ENCODE measurements at places on chromosomes 7 and 10.
A peak's percentile ranks its signal among the peaks of the same experiment; 100 is the strongest.

DNA sequence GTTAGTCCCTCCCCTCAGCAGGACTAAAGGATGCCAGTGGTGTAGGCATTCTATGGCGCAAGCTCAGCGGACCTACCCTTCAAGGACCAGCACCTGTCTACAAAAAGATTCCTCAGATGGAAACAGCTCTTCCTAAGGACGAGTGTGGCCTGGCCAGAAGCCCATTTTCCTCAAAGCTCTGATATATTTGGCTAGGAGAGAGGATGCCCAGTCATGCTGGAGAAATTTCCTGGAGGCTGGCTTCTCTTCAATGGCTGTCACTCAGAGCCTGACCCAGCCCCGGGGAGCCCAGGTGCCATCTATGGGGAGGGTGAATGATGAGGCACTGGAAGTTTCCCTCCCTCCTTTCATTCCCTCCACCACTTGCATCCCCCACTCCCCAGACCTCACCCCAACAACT is 111.5 kb downstream of the PLXNA4 start:
- no peak for DNase-seq

GRCh38 chr10:49621561-49621960 is 7.7 kb downstream of the CHAT start:
- no peak for DNase-seq

- no peak for DNase-seq
Measured at GRCh38 chr7:37186753-37187152, 261.9 kb downstream of the ELMO1 start.

DNA sequence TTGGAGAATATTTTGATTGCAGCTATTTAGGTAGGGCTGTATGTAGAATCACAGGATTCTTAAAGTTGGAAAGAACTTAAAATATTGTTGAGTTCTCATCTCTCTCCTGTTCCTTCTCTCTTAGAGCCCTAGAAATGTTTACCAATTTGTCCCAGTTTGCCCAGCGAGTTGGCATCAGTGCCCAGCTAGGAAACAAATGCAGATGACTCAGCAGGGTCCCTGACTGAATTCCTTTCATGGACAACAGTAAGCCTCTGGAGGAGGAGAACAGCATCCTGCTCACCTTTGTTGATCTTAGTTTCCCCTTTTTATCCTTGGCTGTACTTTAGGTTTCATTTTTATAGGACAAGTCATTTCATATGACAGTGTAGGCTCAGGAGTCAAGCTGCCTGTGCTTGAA is 89.3 kb downstream of the SEC23IP start:
- no peak for DNase-seq

GRCh38 chr10:78451592-78451991 is 417.9 kb downstream of the RPS24 start:
- peak; percentile 56 for DNase-seq

GRCh38 chr7:47999413-47999812 is 20.0 kb upstream of the HUS1 start:
- DNase-seq: no peak

- no peak for DNase-seq
Measured at GRCh38 chr7:105206985-105207384, 181.7 kb downstream of the SRPK2 start.

DNA sequence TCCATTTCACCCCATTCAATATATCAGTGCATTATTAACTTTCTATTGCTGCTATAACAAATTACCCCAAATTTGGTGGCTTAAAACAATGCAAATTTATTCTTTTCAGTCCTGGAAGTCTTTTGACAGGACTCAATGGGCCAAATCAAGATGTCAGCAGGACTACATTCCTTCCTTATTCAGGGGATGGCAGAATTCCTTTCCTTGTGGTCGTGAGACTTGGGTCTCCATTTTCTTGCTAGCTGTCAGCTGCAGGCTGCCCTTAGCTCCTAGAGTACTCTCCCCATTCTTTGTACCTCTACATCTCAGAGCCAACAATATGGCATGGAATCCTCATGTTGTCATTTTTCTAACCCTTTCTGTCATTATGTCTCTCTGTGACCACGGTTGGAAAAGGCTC is 310.6 kb downstream of the HDAC9 start:
- no peak for DNase-seq

GRCh38 chr7:69213878-69214277 is 384.4 kb upstream of the AUTS2 start:
- no peak for DNase-seq

DNA sequence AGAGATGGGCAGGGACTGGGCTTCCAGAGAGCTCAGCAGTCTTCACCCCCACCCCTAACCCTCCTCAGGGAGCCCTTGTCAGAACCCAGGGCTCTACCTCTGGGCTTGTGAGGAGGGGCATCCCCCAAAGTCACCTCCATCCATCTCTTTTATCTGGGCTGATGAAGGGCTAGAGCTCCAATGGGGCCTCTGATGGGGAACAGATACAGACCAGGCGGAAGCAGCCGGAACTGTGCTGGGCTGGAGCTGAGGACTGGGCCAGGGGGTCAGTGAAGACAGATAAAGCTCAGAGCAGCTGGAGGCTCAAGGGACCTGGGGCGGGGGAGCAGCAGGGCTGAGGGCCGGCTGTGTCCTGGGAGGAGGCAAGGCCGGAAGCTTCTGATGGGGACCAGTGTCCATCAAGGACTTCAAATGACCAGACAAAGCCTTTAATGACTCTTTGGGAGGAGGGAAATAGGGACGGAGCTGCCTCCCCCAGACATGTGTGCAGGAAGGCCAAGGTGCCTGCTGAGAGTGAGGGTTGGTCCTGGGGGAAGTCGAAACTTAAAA is 10.2 kb downstream of the KAZALD1 start:
- no peak for DNase-seq

DNA sequence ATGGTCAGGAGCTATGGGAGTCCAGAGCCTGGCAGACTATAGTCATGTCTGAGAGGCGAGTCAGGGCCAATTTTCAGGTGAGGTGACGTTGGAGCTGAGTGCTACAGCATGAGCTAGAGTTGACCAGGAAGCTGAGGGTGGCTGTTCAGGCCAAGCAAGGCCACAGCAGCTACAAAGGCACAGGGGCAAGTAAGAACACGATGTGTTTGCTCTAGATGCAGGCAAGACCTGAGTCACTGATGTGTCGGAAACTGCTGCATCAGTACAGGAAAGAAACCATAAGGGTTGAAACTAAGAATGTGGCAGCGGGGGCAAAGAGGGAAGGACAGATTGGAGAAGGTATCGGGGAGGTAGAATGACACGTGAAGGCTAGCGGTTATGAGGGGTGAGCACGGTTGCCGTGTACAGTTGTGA is 11.8 kb upstream of the RRP12 start:
- DNase-seq: no peak

DNA sequence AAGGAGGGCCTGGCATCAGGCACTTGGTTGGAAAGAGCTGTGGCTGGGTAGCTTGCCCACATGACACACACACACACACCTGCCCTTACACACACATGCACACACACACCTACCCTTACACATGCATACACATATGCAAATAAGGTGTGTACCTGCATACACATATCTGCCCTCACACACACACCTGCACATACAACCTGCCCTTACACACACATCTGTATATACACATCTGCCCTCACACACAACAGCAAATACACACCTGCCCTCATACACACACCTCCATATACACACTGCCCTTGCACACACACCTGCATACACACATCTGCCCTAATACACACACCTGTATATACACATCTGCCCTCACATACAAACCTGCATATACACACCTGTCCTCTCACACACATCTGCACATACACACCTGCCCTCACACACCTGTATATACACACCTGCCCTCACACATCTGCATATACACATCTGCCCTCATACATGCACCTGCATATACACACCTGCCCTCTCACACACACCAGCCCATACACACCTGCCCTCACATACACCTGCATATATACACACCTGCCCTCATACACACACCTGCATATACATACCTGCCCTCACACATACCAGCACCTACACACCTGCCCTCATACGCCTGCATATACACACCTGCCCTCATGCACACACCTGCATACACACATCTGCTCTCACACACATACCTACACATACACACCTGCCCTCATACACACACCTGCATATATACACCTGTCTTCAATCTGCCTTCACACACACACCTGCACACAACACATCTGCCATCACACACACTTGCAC is 82.9 kb downstream of the GRID1 start:
- no peak for DNase-seq

DNA sequence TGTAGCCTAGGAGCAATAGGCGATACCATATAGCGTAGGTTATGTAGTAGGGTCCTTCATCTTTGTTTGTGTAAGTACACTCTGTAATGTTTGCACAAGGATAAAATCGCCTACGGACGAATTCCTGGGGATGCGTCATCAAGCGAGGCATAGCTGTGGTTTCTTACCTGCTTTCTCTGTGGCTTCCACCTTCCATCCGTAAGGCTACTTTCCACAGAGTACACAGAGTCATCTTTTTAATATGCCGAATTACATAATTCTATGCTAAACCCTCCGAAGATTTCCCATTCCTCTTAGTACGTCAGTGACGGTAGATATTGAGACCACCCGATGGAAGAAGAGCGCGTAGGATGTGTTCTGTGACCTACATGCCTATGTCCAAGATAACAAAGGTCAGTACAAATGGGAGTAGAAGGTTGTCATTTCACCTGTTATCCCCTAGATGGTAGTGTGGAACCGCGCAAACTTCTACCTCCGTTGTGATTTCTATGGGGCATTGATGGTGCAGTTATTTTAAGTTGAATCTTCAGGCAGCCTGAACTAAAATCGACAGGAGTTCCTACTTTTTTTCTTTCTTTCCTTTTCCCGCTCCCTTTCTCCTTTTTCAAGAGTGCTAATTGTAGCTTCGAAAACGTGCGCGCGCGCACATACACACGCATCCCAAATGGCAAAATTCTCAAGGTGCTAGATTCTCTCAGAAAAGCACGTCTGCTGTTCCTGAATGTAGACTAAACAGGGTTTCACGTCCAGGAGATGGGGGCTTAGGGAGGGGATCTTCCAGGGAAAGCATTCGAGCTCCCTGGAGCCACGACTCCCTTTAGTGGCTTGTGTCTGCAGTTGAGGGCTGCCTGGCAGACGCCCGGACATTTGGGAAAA is 111.7 kb upstream of the MBL2 start:
- DNase-seq: peak; percentile 2

DNA sequence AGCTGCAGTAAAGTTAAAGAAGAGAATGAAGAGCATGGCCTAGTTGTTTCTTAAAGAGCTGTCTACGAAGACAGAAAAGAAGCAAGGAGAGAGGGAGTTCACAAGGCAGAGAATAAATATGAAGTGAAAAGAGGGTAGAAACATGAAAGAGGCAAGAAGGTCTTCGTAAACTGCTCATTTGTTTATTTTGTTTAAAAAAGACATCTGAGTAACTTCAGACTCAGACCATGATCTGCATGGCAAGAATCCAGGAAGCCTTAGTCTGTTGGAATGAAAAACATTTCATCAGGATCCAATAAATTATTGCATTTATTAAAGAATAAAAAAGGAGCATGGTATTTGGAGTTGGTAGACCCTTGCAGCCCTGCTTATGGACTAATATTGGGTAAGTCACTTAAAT is 151.1 kb downstream of the SEM1 start:
- no peak for DNase-seq

GRCh38 chr7:116862951-116863670 is 724 bp downstream of the CAPZA2 start:
- peak; percentile 3 for DNase-seq

GRCh38 chr7:128191136-128191844 is 49.8 kb upstream of the LEP start:
- DNase-seq: no peak

DNA sequence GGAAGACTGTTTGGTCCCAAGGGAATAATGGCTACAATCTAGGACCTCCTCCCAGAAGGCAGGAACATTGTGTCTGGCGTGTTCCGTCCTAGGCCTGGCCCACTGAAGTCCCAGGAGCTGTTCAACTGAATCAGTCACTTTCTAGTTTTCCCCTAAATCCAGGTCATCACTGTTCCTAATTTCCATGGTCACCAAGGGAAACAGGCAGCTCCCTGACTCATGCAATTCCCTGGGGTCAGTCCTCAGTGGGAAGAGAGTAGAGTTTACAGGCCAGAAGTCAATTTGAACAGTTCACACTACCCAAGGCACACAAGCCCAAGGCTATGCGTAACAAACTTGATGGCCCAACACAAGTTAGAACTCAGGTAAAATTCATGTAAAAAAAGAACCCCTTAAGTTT is 44.0 kb downstream of the CREB3L2 start:
- no peak for DNase-seq

DNA sequence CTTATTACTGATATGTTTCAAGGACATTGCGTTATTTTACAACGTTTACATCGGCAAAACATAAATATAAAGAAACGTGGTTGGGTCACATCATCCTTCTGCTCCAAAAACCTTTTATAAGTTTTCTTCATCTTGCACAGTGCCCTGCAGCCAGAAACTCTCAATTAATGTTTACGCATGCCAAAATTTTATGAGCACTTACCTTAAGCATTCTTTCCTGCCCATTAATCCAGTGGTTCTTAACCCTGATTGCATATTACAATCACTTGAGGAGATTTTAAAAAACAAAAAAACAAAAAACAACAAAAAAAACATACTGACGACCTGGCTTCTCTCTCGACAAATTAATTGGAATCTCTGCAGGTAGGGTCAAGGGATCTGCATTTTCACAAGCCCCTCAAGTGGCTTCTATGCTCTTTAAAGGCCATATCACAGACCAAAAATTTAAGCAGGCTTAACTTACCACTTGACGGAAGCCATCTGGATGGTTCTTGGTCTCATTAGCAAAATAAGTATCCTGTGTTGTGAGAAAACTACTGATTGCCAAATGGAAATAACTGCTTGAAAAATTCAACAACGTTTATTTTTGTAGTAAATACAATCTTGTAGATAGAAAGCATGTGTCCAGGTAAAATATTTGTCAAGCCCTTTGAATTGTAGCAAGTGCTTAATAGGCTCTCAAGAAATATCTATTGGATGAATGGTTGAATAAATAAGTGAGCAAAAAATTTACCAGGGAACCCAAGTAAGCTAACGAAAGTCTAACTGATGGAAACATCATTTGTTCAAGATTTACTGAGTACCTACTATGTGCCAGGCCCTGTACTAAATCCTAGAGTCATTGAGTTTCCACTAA is 30.9 kb upstream of the SLC16A12 start:
- no peak for DNase-seq

- no peak for DNase-seq
Measured at GRCh38 chr7:135599471-135599870, 41.8 kb downstream of the NUP205 start.

- DNase-seq: no peak
Measured at GRCh38 chr7:151254316-151254715, 5.8 kb upstream of the SMARCD3 start.

DNA sequence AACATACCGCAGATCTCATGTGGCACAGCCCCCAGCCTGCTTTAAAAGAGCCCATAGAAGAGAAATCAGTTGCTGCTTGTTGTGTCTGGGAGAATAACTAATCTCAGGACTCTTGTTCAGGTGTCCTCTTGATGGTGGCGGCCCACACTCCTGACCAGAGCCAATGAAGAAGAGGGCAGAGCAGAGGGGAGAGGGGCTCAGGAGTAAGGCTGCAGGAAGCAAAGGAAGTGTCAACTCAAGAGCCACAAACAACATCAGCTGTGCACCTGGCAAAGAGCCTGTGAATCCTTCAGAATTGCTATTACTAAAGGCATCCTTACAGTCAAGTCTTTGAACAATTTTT is 59.8 kb upstream of the PTN start:
- DNase-seq: no peak

GRCh38 chr7:7932553-7932952 is 36.0 kb upstream of the GLCCI1 start:
- no peak for DNase-seq

- no peak for DNase-seq
Measured at GRCh38 chr10:68561865-68562649, 1.9 kb downstream of the TET1 start.
